ENCODE measurements at places on chromosomes 3 and 15.

- no peaks in the 10 kb centered on the region for H3K4me1 ChIP-seq
- no peak overlapping the region for H3K27ac ChIP-seq
- no peaks in the 10 kb centered on the region for H3K27me3 ChIP-seq
- no peaks in the 10 kb centered on the region for H3K36me3 ChIP-seq
- no peak overlapping the region for H3K4me3 ChIP-seq
These were observed 88.4 kb downstream of the RAP2B start for GRCh38 chr3:153250446-153250845.

GRCh38 chr3:57820479-57820878, 64.4 kb downstream of the SLMAP start:
- H3K27me3 ChIP-seq = no peaks in the 10 kb centered on the region
- peaks cover 54% of the 10 kb centered on the region for H3K4me1 ChIP-seq
- no peak overlapping the region for H3K4me3 ChIP-seq
- no peak overlapping the region for H3K27ac ChIP-seq

GRCh38 chr3:17894434-17895060, 152.1 kb upstream of the TBC1D5 start:
- no peak for DNase-seq
- H3K27me3 ChIP-seq = no peaks in the 10 kb centered on the region
- no peaks in the 10 kb centered on the region for H3K36me3 ChIP-seq
- H3K4me1 ChIP-seq = no peaks in the 10 kb centered on the region

DNA sequence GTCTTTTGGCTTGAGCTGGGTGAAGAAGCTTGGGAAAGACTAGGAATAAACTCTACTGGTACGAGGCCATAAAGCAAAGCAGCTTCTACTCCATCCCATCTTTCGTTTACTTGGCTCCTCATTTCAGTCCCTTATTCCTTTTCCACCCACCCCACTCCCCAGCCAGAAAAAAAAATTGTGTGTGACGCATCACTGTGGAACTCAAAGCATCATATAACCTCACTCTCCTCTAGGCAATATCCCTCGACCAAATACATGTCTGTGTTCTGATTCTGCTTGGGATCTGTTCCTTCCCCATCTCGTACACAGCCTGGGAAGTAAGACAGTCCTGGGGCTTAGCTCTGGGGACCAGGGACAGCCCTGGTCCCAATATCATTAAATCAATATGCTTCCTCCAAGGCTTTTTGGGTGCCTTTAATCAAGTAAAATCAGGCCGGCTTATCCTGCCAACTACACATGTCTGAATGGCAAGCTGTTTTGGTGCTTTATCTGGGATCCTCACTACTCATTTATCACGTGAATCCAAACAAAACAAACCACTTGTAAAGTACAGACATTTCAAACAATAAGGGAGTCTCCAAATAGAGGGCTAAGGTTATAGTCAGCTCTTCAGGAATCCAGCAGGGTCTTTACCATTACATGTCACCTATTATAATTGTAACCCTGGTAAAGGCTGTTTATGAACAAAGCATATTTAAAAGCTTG, 74.9 kb upstream of the ZBED2 start:
- no peaks in the 10 kb centered on the region for H3K27me3 ChIP-seq
- no peak overlapping the region for H3K27ac ChIP-seq
- no peak overlapping the region for H3K4me3 ChIP-seq
- H3K4me1 ChIP-seq = peaks cover 10% of the 10 kb centered on the region
- no peaks in the 10 kb centered on the region for H3K36me3 ChIP-seq
- DNase-seq = no peak

DNA sequence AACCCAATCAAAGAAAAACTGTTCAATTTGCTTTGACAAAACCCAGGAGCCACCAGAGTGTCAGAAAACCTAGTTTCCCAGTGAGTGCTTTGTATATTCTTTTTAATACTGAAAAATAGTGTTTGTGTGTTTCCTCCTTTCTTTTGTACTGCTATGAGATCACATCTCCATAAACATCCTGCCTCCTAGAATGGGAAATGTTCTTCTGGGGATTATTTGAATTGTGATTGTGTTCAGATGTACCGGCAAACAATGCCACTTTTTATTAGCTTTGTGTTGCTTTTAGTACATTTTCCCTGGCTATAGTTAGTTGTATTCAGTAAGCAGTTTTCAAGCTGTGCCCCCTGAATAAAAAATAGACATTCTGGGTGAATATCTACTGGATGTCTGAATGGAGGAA, 148.0 kb upstream of the NR2E3 start:
- no peaks in the 10 kb centered on the region for H3K36me3 ChIP-seq
- no peak overlapping the region for H3K4me3 ChIP-seq
- H3K4me1 ChIP-seq = peaks cover 11% of the 10 kb centered on the region
- H3K27me3 ChIP-seq = no peaks in the 10 kb centered on the region
- DNase-seq = no peak
